ENCODE measurements at places on chromosomes 2 and 18.

- DNase-seq: no peak
Measured at GRCh38 chr2:24080701-24081100, 3.9 kb downstream of the TP53I3 start.

- no peak for DNase-seq
Measured at GRCh38 chr2:215601990-215602721, 166.3 kb upstream of the FN1 start.

- no peak for DNase-seq
Measured at GRCh38 chr2:44802777-44803424, 138.6 kb upstream of the SIX3 start.

- DNase-seq: no peak
Measured at GRCh38 chr2:88195246-88195645, 25.1 kb downstream of the THNSL2 start.

- DNase-seq: peak; percentile 62
Measured at GRCh38 chr2:219058541-219059374, 2.0 kb downstream of the IHH start.

- no peak for DNase-seq
Measured at GRCh38 chr18:31244771-31245394, 73.1 kb upstream of the DSG1 start.

- DNase-seq: no peak
Measured at GRCh38 chr2:215773728-215774127, 239.6 kb downstream of the MREG start.

DNA sequence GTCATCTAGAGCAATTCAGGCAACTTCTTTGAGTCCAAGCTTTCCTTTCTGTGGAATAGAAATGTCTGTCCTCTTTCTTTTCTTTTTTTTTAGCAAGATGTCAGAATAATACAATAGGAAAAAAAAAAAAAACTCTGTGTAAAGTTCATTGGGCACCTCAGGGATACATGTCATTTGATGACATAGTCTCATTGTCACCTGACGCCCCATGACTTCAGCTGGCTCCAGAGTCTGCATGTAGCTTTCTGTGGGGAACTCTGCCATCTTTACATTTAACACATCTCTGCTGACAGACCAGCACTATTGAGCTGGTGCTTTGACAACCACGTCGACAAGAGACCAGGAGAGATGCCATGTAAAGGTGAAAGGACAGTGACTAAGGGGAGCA, 172.5 kb upstream of the KLF7 start:
- DNase-seq: no peak

DNA sequence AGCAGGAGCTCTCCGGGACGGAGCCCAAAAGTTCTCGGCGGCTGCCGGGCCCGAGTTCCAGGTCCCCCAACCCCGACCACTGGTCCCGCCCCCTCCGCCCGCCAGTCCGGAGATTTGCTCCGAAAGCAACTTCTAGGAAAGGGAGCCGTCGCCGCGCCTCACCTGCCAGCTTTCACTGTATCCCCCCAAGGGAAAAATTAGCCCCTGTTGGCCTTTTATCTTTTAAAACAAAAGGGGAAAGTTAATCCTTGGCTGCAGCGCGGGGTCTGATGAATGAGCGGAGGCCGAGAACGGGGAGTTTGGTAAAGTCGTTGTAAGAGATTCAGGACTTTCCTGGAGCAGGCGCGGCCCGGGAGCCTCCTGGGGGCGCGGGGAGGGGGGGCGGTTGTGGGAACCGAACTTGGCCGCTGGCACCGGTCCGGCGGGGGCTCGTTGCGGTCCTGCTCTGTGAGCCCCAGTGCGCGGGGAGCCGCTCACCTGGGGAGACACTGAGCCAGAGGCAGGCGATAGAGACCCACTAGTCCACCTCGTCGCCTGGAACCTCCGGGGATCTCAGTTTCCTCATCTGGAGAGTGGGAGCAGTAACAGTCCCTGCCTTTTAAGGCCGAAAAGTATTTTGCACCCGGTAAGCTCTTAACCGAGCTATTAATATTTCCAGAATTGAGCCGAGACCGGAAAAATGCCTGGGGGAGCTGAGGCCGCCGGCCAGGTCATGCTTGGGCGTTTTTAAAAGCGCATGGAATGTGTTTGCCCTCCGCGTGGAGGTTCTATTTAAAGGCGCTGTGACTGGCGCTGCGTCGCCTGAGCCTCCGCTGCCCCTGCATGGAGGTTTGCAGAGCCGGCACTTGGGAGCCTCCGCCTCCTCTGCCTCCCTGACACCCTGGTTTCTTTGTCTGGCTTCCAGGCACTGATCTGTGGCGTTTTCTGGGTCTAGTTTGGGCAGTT, 1.1 kb downstream of the EFHD1 start:
- DNase-seq: no peak

DNA sequence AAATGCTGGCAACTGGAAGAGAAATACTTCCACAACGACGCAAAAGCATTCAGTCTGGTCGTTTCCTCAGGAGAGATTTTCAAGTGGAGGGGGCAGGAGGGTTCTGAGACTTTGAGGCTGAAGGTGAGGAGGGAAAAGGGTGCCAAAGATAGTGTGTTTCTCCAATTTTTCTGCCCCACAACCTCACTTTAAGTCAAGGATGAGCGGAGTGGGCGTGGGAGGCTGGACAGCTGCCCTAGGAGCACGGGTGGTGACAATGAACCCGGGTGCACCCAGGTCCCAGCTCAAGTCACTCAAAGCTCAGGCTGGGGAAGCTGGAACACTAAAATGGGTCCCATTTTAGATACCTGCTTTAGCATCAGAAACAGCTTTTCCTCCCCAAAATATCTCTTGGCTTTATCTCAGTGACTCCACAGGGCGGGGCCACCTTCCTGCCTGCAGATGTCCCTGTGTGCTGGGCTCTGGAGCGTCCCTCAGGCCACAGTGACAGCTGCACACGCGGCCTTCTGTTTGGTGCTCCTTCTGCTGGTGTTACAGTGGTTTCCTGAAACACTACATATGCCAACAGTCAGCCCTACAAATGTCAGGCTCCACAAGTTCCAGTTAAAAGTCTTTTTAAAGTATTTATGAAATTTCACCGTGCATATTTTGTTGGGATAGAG, 1.4 kb upstream of the MBP start:
- peak; percentile 55 for DNase-seq

GRCh38 chr2:218074031-218074430, 5.0 kb downstream of the RUFY4 start:
- DNase-seq: peak; percentile 69

DNA sequence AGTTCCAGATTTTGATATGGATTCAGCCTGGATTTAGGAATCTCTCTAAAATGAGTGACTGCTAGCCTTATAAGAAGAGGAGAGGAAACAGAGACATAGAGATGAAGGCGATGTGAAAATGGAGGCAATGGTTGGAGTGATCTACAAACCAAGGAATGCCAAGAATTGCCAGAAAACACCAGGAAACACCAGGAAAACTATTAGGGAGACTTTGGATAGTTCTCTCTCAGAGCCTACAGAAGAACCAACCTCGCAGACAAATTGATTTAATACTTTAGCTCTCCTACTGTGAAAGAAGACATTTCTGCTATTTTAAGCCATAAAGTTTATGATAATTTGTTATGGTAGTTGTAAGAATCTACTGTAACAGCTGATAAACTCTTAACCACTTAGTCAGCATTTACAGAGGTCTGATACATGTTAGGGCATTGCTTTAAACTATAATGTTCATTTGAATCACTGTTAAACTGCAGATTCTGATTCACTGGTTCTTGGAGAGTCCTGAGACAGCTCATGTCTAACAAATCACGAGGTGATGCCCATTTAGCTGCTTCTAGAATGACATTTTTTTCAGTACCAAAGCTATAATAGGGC, 1702.6 kb upstream of the LRRTM1 start:
- no peak for DNase-seq

- DNase-seq: no peak
Measured at GRCh38 chr18:6879508-6880195, 150.1 kb downstream of the ARHGAP28 start.

GRCh38 chr2:159153463-159153862, 133.0 kb downstream of the WDSUB1 start:
- DNase-seq: no peak

GRCh38 chr2:127106457-127106990, 430 bp downstream of the BIN1 start:
- peak; percentile 61 for DNase-seq

- no peak for DNase-seq
Measured at GRCh38 chr2:73994178-73994831, 9.6 kb downstream of the TET3 start.

GRCh38 chr2:232126301-232127099, 165.0 kb downstream of the DIS3L2 start:
- DNase-seq: no peak

DNA sequence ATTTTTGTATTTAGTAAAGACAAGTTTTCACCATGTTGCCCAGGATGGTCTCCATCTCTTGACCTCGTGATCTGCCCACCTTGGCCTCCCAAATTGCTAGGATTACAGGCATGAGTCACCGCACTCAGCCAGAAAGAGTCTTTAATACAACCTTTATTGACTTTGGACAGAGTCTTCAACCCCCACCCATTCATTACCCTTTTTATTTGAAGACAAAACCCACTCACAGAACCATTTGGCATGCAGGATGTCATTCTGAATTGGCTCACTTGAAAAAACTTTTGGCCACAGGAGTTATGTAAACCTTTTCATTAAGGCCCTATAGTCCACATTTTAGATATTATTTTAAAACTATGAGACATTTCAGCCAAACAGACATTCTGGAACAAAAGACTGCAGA, 217.9 kb upstream of the RND3 start:
- no peak for DNase-seq

GRCh38 chr18:13363359-13363758, 144.8 kb downstream of the LDLRAD4 start:
- no peak for DNase-seq

- peak; percentile 62 for DNase-seq
Measured at GRCh38 chr18:58045242-58046092, 1.4 kb downstream of the NEDD4L start.

GRCh38 chr2:97747716-97748115, 34.3 kb downstream of the ZAP70 start:
- DNase-seq: no peak

- DNase-seq: no peak
Measured at GRCh38 chr18:12246849-12247808, 7.0 kb upstream of the CIDEA start.

DNA sequence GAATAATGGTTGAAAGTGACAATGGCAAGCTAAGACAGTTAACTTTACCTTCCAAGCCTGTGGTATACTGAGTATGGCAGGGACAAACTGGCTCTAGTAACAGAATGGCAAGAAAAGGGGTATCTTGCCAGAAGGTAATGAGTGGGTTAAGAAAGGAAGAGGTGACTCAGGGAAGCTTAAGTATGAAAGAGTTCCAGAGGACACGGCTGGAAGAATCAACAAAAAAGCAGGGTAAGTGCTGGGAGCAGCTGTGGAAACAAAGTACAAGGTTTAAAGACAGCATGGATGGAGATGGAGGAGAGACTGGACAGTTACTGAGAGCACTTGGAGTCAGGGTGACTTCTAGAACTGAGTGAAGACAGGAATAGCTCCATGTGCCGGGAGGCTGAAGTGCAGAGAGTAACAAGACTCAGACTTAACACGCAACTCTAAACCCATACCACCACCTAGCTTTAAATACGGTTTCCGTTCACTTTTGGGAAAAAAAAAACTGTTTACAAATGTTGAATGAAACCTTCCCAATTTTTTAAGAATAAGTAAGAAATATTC, 69.0 kb downstream of the REV1 start:
- no peak for DNase-seq

DNA sequence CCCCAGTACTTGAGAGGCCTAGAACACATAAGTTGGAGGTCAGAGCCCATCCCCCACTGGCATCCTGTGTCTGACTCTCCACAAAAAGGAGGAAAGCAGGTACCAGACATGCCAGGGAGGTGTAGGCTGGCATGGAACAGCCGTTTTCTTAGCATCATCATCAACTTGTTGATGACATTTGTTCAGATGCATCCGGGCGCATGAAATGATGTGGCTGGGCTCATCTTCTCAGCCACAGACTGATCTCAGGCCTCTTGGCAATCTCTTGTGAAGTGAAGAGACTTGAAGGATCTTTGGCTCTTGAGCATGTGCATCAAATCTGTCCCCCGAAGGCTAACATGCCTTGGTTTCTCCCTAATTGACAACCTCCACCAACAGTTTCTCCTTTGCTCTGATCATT, 243.3 kb downstream of the TSN start:
- DNase-seq: no peak

DNA sequence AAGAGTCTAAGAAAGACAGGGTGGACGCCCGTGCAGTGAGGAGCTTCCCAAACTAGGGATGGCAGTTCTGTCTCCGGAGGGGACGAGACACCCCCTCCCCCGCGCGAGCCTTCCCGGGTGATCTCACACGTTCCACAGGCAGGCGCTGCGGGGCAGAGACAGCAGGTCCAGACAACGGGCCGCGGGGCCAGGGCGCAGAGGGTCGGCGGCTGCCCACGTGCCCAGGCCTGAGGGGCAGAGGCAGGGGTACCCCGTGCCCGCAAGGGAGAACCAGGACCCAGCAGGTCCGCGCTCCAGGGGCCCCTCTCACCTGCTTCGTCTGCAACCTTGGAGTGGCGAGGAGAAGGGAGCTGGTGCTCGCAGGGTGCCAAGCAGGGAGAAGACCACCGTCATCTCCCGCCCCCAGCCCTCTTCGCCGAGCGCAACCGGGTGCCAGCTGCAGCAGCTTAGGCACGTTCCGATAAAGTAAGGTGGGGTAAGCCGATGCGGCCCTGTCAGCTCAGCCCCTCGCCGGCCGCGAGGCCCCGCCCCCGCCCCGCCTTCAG, at the start of gene GPR155:
Gene GPR155, minus strand, starts transcription at position 467 of the 545 bp plus-strand sequence. CDS start 5,073 bp downstream, outside the sequence.
- peak; percentile 80 for DNase-seq

GRCh38 chr2:241217320-241218031, 29.0 kb downstream of the ANO7 start:
- DNase-seq: peak; percentile 73

DNA sequence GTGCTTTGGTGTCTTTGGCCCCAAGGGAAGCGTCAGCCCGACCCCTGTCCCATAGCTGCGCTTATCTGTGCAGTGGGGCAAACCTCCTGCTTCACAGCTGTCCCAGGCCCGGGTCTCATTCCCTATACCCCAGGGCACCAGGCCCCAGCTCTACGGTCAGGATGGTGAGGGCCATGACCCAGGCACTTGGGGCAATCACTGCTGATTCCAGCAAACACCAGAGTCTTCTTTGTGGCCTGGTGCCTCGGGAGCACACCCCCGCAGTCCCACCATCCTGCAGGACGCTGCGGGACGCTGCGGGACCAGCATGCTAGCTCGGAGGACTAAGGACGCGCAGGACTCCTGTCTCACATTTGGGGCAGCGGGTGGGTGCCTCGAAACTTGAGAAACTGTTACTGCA, 116.9 kb upstream of the HDAC4 start:
- DNase-seq: no peak

- no peak for DNase-seq
Measured at GRCh38 chr2:16614314-16614860, 51.2 kb downstream of the CYRIA start.

DNA sequence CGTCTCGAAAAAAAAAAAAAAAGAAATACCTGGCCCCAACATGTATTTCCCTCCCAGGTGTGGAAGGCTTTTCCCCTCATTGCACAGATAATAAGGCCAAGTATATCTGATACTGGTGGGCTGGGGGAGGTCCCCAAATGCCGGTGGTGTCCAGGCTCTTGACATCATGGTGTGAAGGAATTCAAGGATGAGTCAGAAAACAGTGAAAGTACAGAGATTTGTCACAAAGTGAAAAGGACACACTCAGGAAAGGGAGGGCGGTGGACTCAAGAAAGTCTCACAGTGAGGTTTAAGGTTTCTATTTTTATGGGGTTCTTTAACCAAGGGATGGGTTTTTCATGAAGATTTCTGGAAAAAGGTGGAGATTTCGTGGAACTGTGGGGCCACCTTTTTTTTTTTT, 37.8 kb upstream of the FZD5 start:
- DNase-seq: no peak
